ENCODE measurements at places on chromosomes 1 and 21. TPM values are rescaled to one million over a fixed set of nuclear protein-coding genes. Genes with fewer than 3 reads are reported as not detected.

Gene FCMR
- total RNA-seq: not detected

Gene KRTAP10-7
- not detected for total RNA-seq

Gene AIM2
- total RNA-seq: 5.3 TPM

Gene FCRL6
- not detected for total RNA-seq

Gene FNDC5
- 743 TPM for total RNA-seq

Gene SPRR5
- total RNA-seq: not detected

Gene SLC25A33
- 4.6 TPM for total RNA-seq

Gene TNFSF4
- 0.34 TPM for total RNA-seq

Gene LRIF1
- total RNA-seq: 21.1 TPM

DNA sequence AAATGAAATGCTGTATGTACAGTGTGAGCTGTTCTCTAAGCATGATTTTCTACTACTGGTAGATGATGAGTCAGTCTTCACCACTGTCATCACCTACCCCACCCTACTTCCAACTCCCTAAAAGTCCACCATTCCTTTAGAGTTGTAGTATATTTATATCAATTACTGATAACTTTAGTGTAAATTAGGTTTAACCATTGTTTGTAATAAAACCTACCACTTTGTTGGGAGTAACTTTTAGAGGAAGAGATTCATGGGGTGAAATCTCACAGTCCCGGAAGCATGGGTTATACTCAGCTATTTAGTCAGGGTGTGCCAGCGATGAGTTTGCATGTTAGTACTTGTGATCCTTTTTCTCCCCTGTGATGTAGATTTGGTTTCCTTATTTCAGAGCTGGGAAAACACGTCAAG lies 17.1 kb downstream of the MORC3 start:
- DNase-seq: no peak

- DNase-seq: peak; percentile 21
Observed at GRCh38 chr1:222979561-222979960, 163.5 kb downstream of the TLR5 start.

GRCh38 chr21:25385341-25385740 lies 221.9 kb downstream of the MRPL39 start:
- DNase-seq: no peak

GRCh38 chr1:210910020-210910575 lies 223.8 kb downstream of the KCNH1 start:
- no peak for DNase-seq

DNA sequence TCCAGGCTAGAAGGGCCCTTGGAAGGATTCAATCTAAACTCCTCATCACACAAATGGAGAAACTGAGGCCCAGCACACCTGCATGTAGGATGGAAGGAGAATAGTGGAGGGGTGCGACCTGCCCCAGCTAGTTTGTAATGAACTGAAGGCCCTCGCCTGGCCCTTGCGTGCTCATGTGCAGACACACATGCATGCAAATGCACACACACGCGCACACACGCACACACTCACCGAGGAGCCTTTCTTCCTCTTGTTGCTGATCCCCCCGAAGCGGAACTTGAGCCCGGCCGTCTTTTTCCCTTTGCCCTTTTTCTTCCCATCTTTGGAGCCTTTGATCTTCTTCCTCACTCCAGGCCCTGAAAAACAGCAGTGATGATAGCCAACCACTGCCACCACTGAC lies 27.9 kb downstream of the CHD5 start:
- DNase-seq: no peak

DNA sequence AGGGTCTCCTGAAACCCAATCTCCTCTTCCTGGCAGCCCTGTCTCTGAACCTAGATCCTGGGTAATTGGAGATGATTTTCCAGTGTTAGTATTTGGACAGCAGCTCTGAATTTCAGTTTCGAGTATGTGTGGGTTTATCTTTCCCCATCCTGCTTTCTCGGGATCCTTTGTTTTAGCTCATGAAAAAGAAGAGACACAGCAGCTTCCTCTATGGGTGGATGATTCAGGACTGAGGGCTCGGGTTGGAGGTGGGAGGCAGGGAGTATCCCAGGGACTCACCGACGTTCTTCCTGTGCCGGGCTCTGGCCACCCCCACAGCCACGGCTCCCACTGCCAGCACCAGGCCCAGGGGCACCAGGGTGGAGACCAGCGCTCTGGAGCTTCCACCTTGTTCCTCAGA lies 10.4 kb upstream of the FCMR start:
- no peak for DNase-seq

DNA sequence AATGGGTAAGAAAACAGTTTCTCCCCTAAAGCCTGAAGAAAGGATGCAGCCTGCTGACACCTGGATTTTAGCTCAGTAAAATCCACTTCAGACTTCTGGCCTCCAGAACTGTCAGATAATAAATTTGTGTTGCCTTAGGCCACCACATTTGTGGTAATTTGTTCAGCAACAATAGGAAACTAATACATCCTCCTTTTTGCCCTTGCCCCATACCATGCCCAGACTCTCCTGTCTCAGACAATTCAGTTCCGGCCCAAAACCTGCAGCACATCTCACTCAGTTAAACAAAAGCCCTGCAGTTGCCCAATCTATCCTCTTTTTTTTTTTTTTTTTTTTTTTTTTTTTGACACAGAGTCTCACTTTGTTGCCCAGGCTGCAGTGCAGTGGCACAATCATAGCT lies 25.8 kb downstream of the SMIM12 start:
- no peak for DNase-seq

GRCh38 chr1:246677842-246678241 lies 46.4 kb upstream of the SCCPDH start:
- DNase-seq: no peak

- DNase-seq: peak; percentile 70
Observed at GRCh38 chr1:168136709-168137514, at the start of gene GPR161. Gene GPR161, minus strand, starts transcription at chr1:168136930. Its CDS starts 32,080 bp downstream, at chr1:168104850.

GRCh38 chr1:193066606-193067005 lies 7.2 kb downstream of the RO60 start:
- no peak for DNase-seq
